RPMI8226 (cell line): ENCODE measurements at places on chromosomes 16 and 17.

GRCh38 chr17:81239714-81240555 is 817 bp downstream of the NDUFAF8 start:
- peak; percentile 69 for DNase-seq

- no peak for DNase-seq
These were observed 32.7 kb upstream of the CRHR1 start for GRCh38 chr17:45751466-45751865.

- DNase-seq, result no peak
These were observed 21.1 kb downstream of the GAS7 start for GRCh38 chr17:10177131-10177912.

DNA sequence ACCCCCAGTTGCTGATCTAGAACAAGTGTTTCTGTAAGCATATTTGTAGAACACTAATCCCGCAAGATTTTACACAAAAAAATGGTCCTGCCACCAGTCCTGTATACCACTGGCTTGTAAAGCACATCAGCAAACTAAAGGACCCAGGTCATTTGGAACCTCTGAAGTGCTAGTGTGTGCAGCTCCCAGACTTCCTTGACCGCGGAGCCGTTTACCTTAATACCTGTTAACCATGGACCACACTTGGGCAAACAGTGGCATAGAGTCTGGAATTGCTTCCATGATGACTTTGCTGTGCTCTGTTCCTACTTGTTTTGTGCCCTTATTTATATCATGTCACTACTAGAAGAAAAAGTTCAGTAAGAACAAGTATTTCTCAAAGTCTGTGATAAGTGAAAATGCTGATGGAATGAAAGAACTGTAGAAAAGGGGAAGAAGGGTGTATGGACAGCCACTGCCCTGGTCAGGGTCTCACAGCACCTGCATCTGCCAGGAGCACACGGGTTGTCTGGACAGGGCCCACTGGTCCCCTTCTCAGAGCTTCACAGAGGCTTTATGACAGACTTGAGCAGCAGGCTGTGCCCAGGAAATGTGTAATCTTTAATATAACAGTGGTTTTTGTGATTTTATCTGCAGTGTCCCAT is 29.3 kb downstream of the ALDH3A2 start:
- no peak for DNase-seq

DNA sequence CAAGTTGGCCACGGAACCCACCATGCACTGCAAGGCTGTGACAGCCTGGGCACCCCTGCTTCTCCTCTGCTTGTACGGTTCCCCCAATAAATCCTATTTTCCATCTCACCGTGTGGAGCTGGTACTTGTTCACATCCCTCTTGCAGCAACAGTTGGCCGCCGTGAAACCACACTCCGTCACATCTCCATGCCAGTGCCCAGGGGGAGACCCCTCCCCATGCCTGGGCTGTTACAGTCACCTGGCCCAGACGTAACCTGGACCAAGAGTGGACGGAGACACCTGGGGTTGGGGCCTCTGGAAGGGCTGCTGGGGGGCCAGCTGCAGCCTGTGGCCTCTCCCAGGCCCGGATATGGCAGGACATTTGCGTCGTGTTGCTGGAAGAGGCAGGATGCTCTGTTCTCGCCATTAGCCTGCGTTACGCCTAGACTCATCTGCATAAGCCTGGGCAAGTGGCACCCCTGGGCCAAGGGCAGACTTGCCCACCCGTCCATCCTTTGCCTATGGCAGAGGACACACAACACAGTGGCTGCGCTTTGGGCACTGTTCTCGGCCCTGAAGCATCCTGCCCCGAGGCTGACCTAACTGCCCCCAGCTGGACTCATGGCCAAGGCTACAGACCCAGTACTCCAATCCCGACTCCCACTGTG is 14.2 kb upstream of the KREMEN2 start:
- DNase-seq, result no peak

DNA sequence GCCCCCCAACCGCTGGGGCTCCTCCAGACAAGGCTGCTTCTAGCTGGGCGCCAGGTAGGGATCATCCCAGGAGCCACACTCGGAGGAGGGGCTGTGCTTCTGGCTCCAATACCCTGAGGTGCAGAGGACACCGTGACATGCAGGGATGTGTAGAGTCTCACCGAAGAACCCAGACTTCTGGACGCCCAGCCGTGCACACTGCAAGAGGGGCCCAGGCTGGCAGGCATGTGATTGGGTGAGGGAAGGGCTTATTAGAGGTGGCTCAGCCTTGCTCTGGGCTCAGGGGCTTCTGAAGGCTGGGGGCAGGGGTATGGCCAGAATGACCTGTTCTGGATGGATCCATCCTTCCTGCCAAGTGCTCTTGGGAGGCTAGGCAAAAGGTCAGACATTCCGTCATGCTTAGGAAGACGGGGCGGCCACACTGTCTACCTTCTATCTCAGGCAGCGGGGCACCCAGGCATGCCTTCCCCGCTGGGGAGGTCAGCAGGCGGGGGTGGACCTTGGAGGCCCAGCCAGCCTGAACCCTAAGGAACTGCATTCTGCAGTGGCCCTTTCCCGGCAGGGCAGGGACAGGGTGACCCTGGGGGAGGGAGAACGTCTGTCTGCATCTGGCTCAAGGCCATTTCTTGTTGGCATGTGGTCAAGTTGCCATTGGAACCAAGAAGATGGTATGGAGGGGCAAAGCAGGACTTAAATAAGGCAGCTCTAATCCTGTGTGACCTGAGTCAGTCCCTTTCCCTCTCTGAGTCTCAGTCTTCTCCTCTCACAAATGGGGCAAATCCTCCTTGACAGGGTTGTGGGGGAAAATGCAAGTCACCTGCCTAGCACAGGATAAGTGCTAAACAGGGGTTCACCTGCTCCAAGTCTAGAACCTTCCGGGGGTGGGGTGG is 5.8 kb upstream of the ADGRG1 start:
- DNase-seq, result no peak

DNA sequence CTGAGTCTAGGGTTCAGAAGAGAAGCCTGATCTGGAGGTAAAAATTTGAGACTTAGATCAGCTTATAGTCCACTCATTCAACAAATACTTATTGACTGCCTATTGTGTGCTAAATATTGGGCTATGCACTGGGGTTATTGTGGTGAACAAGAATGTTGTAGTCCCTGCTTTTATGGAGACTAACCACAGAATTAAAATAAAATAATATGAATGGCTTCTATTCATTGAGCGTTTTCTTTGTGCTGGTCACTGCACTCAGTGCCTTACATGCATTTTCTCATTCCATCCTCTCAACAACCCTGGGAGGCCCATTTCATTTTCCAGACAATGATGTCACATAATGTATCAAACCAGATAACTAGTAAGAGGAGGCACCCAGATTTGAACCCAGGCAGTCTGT is 4.8 kb downstream of the NEK8 start:
- no peak for DNase-seq

GRCh38 chr17:50020841-50021599 is 26.0 kb upstream of the DLX3 start:
- peak; percentile 14 for DNase-seq

DNA sequence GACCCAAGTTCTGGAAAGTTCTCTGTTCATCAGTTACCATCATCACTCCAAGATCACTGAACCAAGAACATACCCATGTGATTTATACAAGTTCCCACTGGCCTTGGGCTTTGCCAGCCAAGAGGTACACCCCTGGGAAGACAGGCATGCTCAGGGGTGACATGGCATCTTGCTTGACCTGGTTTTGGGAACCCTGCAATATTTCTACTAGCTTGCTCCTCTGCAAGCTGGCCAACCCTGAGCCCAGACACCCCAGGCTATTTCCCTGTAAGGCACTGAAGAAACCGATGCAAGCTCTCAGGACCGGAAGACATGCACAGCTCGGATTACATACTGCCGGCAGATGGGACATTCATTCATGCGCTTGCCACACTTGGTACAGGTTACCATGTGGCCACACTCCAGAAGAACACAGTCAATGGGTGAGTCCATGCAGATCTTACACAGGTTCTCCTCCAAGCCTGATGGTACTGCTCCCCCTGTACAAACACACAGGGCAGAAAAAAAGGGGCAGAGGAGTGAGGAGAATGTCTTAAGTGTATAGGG is 31.4 kb downstream of the LIG3 start:
- DNase-seq, result no peak

GRCh38 chr17:37273409-37274051 is 102.3 kb upstream of the C17orf78 start:
- DNase-seq, result peak; percentile 31

GRCh38 chr17:15456972-15457722 is 10.3 kb downstream of the CDRT4 start:
- DNase-seq, result peak; percentile 12

- DNase-seq, result peak; percentile 34
These were observed 3.5 kb upstream of the RBBP6 start for GRCh38 chr16:24535827-24536226.

- DNase-seq, result no peak
These were observed 3.9 kb downstream of the TRPV2 start for GRCh38 chr17:16419074-16419928.

DNA sequence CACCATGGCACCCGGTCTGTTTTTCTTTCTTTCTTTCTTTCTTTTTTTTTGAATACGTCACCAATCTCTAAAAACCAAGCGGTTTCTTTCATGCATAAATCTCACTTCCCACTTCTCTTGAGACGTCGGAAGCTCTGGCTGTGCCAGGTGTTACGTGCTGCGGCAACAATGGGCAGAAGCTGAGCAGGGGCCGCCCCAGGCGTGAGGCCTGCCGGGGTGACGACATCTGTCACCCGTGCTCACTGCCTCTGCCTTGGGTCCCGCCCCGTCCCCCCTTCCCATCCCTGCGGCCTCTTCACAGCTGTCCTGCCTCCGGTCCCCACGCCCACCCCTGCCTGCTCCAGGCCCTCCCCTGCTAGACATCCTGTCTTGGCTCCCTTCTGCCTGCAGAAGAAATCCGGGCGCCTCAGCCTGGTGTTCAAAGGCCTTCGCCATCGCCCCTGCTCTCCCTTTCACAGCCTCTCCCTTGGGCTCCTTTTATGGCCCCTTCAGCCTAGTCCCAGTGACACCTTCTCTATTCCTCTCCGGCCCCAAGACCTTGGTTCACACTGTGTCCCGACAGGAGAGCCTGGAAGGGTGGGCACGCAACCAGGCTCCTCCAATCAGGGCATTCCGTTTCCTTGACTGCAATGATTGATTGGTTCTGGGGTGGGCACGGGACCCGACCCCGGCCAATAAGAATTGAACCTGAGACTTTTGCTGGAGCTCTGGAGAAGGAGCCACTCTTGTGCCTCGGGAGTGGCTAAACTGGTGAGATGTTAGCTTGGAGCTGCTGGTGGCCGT is 4.8 kb downstream of the P2RX1 start:
- peak; percentile 91 for DNase-seq
